ENCODE measurements at places on chromosomes 13 and 19.
A peak's percentile ranks its signal among the peaks of the same experiment; 100 is the strongest.

GRCh38 chr19:29566496-29567054, 39.5 kb upstream of the POP4 start:
- DNase-seq: no peak

GRCh38 chr19:28475525-28475924, 737.4 kb downstream of the UQCRFS1 start:
- peak; percentile 27 for DNase-seq

GRCh38 chr19:38928391-38929001, 2.1 kb downstream of the SARS2 start:
- no peak for DNase-seq

DNA sequence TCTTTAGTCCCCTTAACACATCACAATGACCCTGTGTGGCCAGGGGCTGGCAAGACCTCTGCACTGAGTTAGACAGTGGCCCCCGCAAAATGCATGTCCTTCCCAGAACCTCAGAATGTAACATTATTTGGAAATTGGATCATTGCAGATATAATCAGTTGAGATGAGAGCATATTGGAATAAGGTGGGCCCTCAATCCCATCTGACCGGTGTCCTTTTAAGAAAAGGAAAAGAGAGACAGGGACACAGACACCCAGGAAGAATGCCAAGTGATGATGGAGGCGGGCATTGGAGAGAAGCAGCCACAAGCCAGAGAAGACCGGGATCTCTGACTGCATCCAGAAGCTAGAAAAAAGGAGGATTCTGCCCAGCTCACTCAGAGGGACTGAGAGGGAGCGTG, 1.8 kb downstream of the FAM187B start:
- no peak for DNase-seq

DNA sequence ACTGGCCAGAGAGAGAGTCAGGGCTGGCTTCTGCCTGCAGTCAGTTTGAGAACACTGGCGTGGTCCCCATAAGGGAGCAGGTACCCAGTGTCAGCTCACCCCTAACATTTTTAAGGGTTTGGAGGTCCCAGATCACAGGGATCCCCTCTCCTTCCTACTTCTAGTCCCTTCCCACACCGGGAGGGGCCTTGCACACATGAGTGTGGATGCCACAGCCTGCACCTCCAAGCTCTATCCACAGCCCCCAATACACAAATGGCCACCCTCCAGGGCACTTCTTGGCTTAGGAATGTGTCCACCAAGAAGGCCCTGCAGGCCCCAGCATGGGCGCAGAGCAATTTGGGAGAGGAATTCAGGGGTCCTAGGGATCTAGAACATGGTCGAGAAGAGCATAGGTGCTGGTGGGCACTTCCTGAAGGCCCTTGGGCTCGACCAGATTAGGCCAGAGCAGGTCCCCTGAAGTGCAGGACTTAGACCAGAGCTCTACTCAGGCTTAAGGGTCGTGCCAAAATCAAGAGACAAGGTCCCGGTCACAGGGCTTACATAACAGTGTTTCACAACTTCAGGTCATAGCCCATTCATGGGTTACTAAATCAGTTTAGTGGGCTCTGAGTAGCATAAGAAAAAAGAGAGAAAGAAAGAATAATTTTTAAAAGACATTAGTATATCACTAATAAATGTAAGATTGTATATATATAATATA, 16.0 kb downstream of the FXYD5 start:
- DNase-seq: no peak

DNA sequence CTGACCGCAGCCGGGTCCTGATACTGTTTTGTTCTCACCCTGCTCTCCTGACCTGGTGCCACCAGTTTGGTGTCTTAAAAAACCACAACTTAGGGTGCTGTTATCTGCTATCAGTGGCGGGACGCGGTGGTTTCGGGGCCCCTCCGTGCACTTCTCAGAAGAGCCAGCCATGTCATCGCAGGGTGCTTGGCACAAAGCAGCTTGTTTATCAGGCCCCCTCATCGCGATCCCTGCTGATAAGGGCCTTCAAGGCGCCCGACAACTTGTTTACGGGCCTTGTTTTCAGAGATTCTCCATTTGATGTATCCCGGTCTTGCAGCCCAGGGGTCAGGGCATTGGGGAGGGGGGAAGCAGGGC, 58.1 kb upstream of the KLF2 start:
- DNase-seq: no peak

GRCh38 chr19:7216373-7216902, 77.8 kb downstream of the INSR start:
- DNase-seq: no peak

DNA sequence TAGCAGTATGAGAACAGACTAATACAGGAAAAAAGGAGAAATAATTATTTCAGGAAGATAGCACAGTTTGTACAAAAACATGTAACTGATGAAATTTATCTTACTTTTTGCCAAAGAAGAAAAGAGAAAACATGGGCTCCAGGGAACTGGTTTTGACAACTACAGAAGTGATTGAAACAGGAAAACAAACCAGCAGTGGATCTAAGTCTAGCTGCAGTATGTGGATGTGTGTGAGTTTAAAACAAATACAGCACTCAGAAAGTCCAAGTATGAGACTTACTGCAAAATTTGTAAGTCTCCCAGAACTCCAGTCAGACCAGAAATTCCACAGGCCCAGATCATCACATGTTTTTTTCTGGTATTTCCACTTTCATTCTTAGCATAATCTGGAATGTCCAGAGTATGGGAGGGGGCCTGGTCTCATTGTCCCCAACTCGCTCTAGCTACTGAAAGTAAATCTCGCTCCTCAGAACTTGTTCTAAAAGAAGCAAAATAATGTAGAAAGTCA, 259.5 kb downstream of the NHLRC3 start:
- DNase-seq: peak; percentile 15

- no peak for DNase-seq
These were observed 27.4 kb upstream of the TUBGCP3 start for GRCh38 chr13:112615391-112615790.

DNA sequence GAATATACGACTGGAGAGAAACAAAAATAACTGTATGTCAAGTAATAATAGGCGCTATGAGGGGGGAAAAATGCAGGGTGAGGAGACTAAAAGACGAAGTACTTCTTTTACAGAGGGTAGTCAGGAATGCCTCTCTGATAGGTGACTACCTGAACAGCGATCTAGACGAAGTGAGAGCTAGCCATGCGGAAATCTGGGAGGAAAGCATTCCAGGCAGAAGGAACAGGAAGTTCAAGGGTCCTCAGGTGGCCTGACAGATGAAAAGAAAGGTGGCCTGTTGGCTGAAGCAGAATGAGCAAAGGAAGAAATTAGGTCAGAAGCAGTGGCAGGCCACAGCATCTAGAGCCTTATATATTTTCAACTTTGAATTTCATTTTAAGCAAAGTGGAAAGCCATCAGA, 13.3 kb downstream of the ZDHHC20 start:
- DNase-seq: no peak

- no peak for DNase-seq
These were observed 93.5 kb downstream of the ZDHHC20 start for GRCh38 chr13:21365574-21365973.

GRCh38 chr19:11264452-11265176, 2.3 kb upstream of the DOCK6 start:
- DNase-seq: no peak

- no peak for DNase-seq
These were observed 494.8 kb upstream of the SLITRK1 start for GRCh38 chr13:84377106-84377505.

GRCh38 chr13:97879646-97880310, 73.7 kb upstream of the IPO5 start:
- peak; percentile 88 for DNase-seq

All from astrocyte (in vitro differentiated cells and primary cell).